ENCODE measurements at places on chromosomes 16 and 17.
A peak's percentile ranks its signal among the peaks of the same experiment; 100 is the strongest.

DNA sequence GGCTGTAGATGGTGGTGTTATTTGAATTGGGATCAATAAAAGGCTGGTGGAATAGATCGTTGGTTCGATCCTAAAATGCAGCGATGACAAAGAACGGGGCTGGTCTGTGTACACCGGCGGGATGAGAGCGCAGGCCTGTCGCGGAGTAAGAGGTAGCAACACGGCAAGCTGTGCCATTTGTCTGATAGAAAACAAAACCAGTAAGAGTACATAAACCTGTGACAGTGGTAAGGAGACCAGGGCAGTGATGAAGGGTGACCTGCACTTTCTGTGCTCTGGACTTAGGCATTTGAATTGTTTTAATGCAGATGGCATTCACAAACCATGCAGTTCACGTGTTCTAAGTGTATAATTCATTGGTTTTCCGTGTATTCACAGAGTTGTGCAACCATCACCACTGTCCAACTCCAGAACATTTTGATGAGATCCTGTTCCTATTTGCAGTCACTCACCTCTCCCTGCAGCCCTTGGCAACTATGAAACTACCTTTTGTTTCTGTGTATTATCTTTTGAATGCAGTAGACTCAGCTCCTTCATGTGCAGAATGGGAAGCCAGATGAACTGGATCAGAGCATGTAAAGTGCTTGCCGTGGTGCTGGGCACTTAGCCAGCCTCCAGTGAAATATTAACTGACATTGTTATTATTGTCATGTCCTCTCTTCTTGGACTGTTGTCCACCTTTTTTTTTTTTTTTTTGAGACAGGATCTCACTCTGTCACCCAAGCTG, 286.1 kb downstream of the SNX29 start:
- DNase-seq = no peak

DNA sequence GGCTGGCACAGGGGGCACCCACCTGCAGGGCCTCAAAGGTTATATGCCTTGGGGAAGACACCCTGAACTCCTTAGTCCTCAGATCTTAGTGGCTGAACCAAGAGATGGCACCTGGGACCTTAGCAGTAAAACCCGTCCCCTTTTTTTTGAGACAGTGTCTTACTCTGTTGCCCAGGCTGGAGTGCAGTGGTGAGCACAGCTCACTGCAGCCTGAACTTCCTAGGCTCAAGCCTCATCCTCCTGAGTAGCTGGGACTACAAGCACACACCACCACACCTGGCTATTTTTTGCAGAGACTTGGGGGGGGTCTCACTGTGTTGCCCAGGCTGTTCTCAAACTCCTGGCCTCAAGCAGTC, 237.2 kb downstream of the MRTFB start:
- no peak for DNase-seq

DNA sequence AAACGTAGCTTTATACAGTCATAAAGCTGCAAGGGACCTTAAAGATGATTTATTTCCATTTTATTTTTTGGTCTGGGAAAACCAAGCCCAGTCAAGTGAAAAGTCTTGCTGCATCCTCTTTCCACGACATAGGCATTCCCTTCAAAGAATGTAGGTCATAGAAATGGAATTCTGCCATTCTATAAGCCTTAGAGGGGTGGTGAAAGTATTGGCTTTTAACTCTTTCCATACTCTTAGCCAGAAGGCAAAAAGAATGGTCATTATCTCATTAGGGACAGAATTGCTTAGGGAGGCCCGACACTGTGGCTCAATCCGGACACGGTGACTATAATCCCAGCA, 7.9 kb upstream of the MSL1 start:
- DNase-seq = peak; percentile 78

GRCh38 chr16:57899771-57900661, 70.9 kb downstream of the CNGB1 start:
- DNase-seq = peak; percentile 54

DNA sequence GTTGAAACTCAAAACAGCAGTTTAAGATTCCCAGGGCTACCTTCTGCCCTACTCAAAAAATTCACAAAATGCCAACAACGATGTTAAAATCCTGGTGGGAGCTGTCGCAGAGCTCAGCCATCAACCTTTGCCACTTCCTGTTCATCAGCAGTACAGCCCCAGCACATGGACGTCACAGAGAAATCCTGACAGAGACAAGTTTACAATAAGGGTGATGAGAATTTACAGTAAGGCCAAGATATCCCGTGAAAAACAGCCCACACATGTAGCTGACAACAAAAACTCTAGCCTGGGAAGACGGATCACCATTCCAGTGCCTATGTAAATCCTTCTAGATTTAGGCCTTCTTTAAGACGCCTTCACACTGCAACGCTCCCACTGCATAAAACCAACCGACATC, 18.8 kb downstream of the USP22 start:
- DNase-seq = no peak

GRCh38 chr16:88633684-88634140, 4.7 kb upstream of the IL17C start:
- DNase-seq = no peak

- no peak for DNase-seq
Observed at GRCh38 chr17:44236444-44236991, 17.0 kb upstream of the UBTF start.

DNA sequence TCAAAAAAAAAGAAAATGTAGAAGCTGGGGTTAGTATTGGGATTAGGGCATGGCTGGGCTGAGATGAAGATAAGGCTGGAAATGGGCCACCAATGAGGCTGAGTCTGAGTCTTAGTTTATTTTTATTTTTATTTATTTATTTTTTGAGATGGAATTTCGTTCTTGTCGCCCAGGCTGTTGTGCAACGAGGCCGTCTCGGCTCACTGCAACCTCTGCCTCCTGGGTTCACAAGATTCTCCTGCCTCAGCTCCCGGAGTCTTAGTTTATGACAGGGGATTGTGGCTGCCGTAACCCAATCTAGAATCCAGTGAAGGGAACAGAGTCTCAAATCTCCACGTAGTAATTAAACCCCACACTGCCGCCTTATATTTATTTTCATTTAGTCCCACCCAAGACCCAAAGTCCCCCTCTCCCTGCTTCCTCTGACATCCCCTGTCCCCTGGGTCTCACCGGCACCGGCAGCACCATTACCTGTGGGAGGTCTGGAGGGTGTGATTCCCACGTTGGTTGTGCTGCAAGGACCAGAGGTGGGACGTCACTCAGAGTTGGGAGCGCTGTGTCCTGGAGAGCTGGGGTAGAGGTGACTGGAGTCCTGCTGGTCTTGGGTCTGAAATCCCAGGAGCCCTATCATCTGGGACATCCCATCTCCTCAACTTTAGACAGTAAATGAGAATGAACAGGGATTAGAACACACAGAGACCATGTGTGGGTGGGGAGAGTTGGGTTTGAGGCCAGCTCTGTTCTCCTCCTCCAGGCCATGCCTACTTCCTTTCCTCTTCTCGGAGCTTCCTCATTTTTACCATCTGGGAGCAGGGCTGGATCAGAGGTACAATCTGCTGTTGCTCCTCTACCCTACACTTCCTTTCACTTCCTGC, at the start of gene CLEC10A:
TSS of gene CLEC10A (minus strand) at position 671 of the 875 bp plus-strand sequence. CDS start 1,439 bp downstream, outside the sequence.
- no peak for DNase-seq

DNA sequence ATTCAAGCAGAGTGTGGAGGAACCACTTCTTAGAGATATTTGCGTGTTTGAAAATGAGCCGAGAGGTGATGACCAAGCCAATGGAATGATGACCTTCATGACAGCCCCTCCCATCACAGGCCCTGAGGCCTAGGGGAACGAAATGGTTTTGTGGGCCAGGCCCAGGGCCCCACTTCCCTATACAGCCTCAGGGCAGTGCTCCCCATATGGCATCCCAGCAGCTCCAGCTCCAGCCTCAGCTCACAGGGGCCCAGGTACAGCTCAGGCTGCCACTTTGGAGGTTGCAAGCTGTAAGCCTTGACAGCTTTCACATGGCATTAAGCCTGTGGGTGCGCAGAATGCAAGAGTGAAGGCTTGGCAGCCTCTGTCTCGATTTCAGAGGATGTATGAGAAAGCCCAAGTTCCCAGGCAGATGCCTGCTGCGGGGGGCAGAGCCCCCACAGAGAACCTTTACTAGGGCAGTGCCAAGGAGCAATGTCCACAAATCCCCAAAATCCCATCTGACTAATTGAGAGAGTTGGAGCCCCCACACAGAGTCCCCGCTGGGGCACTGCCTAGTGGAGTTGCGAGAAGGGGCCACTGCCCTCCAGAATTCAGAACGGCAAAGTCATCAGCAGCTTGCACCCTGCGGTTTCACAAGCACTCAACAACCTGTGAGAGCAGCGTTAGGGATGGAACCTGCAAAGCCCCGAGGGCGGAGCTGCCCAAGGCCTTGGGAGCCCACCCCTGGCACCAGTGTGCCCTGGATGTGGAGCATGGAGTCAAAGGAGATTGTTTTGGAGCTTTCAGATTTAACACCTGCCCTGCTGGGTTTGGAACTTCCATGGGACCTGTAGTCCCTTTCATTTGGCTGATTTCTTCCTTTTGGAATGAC, 21.2 kb downstream of the CHMP6 start:
- no peak for DNase-seq

DNA sequence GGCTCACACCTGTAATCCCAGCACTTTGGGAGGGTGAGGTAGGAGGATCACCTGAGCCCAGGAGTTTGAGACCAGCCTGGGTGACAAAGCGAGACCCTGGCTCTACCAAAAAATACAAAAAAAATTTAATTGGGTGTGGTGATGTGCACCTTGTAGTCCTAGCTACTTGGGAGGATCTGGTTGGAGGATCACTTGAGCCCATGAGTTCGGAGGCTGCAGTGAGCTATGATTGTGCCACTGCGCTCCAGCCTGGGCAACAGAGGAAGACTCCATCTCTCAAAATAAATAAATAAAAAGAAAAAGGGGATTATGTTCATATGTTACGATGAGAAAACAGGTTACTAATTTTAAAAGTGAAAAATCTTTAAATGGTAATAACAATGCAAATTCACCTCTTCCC, 996 bp downstream of the MLKL start:
- no peak for DNase-seq

GRCh38 chr16:15950161-15950854, 892 bp downstream of the ABCC1 start:
- peak; percentile 42 for DNase-seq

DNA sequence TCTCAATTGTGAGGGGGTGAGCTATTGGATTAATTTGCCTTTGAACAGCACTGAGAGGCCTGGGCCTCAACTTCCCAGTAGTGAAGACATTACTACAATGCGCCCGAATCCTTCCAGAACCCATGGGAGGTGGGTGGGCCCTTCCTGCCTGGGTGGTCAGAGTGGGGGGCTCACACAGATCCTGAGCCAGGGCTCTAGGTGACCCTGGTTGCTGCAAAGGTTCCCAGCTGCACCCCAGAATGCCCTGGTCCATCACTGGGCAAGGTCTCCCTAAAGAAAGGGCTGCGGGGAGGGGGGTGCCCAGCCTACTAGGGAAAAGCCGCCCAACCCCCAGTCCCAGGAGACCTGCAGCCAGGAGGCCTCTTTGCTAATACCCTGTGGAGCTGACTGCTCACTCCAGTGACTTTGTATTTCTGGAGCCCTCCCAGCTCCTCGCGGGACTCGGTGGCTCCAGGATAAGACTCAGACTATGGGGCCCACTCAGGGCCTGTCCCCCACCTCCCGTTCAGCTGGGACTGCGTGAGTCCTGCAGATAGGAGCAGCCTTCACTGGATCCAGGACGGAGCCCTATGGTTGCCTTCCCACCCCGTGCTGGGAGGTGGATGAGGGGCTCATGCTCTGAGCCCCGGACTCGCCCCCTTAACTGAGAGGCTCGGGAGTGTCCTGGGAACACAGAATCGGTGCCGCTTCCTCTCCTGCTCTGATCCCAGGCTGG, 40.2 kb downstream of the SLC7A5 start:
- DNase-seq = no peak

Data from fibroblast of skin of abdomen (primary cell).